ENCODE measurements at places on chromosomes 7 and 10.

DNA sequence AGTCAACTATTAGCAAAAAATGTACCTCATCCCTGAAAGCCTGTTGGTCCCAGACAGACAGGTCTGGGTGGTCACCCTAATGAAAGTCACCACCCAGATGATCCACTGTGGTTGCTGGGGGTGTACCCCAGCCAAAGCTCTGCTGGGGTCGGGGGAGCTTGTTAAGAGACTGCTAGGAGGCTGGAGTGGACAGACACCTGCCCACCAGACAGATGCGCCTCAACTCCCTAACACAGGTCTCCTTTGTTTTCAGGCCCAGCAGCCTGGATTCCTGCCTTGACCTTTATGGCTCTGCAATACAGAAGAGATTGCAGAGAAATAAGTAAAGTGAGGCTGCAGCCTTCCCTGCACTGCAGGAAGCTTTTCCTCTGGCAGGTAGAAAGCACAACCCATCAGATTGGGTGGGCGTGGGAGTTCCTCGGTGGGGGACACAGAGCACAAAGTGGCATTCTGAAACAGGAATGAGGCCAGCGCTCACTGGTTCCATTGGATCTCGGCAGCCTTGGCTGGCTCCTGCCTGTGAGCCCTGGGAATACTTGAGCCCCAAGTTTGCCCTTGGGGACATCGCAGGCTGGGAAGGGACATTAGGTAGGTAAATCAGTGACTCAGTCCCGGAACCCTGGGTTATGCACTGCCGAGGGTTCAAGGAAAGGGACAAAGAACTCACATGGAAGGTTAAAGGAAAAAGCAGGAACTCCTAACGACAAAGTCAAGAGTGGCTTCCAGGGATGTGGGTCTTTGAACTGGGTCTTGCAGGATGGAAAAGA, 18.0 kb upstream of the ZNF488 start:
- no peak for DNase-seq
- peak overlapping the region; percentile 95 for H3K27ac ChIP-seq
- no peak overlapping the region for H3K4me3 ChIP-seq
- H3K36me3 ChIP-seq, result no peaks in the 10 kb centered on the region

DNA sequence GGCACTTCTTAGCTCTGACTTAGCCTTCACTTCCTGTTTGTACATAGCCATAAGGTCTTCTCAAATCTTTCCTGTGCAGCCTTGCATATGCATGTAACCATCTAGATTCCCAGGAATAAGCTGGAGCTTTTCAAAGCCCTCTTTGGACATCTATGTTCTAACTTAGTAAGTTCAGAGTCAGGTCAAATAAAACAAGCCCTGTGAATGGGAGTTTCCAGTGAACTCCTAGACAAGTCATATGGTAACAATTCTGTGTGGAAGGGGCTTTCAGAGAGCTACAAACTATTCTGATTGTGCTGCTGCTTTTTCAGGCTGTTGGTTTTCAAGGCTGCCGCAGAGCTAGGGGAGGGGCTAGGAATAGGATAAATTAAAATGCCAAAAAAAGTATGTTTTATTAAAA, 208.4 kb upstream of the AKR1E2 start:
- no peaks in the 10 kb centered on the region for H3K4me1 ChIP-seq
- no peak overlapping the region for H3K4me3 ChIP-seq
- no peaks in the 10 kb centered on the region for H3K36me3 ChIP-seq

GRCh38 chr10:97715259-97715874, 1.8 kb downstream of the MARVELD1 start:
- H3K27ac ChIP-seq, result peak overlapping the region; percentile 76
- H3K4me3 ChIP-seq, result peak overlapping the region; percentile 93
- peaks cover 28% of the 10 kb centered on the region for H3K4me1 ChIP-seq
- H3K36me3 ChIP-seq, result peaks cover 26% of the 10 kb centered on the region
- DNase-seq, result no peak
- H3K27me3 ChIP-seq, result no peaks in the 10 kb centered on the region

GRCh38 chr7:150703209-150703608, 13.2 kb upstream of the GIMAP1 start:
- H3K27ac ChIP-seq, result no peak overlapping the region
- H3K36me3 ChIP-seq, result no peaks in the 10 kb centered on the region
- H3K4me1 ChIP-seq, result no peaks in the 10 kb centered on the region
- H3K4me3 ChIP-seq, result no peak overlapping the region
- no peak for DNase-seq
- no peaks in the 10 kb centered on the region for H3K27me3 ChIP-seq

GRCh38 chr10:86167762-86168128, 198.8 kb downstream of the GRID1 start:
- no peaks in the 10 kb centered on the region for H3K36me3 ChIP-seq
- H3K4me3 ChIP-seq, result no peak overlapping the region
- no peak overlapping the region for H3K27ac ChIP-seq
- H3K4me1 ChIP-seq, result no peaks in the 10 kb centered on the region
- no peaks in the 10 kb centered on the region for H3K27me3 ChIP-seq
- DNase-seq, result no peak

GRCh38 chr7:4018601-4019316, 663.3 kb upstream of the FOXK1 start:
- H3K4me3 ChIP-seq, result no peak overlapping the region
- H3K4me1 ChIP-seq, result no peaks in the 10 kb centered on the region

DNA sequence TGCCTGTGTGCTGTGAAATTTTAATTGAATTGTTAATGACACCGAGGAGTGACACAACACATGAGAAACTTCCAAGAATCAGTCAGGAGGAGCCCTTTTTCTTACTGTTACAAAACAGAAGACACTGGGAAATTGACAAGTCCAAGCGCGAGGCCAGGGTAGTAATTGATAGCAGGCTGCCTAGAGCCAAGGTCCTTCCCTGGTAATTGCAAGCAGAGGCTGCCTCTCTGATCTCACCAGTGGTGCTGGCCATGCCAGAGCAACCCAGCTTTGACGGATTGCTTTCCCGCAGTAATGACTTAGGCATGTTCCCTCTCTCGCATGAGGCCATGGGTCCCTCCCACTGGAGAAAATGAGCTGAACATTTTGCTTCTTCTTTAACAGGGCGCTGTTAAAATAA, 111.5 kb downstream of the LRMDA start:
- H3K27ac ChIP-seq, result no peak overlapping the region
- no peaks in the 10 kb centered on the region for H3K4me1 ChIP-seq
- no peak overlapping the region for H3K4me3 ChIP-seq
- peak; percentile 72 for DNase-seq

GRCh38 chr10:71969929-71970328, 5.7 kb downstream of the CHST3 start:
- H3K36me3 ChIP-seq, result peaks cover 14% of the 10 kb centered on the region
- no peak overlapping the region for H3K27ac ChIP-seq
- no peak overlapping the region for H3K4me3 ChIP-seq
- no peak for DNase-seq
- no peaks in the 10 kb centered on the region for H3K27me3 ChIP-seq

DNA sequence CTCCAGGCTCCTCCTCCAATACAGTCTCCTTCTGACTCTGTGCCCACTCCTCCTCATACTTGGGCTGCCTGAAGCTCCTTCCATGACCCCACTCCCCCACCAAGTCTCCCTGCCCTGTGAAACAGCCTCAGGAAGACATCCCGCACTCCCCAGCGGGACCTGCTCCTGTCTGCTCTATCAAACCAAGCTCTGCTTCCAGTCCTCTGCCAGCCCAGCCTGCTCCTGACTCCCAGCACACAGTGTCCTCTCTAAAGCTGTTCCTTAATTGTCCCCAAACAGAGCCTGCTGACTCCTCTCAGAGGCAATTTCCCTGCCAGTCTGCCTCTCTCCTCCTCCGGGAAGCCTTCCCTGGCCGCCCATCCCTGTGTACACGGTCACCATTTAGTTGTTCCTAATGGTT, 9.9 kb downstream of the POLL start:
- H3K4me1 ChIP-seq, result no peaks in the 10 kb centered on the region
- no peak overlapping the region for H3K27ac ChIP-seq
- H3K4me3 ChIP-seq, result no peak overlapping the region
- no peaks in the 10 kb centered on the region for H3K27me3 ChIP-seq
- DNase-seq, result no peak

DNA sequence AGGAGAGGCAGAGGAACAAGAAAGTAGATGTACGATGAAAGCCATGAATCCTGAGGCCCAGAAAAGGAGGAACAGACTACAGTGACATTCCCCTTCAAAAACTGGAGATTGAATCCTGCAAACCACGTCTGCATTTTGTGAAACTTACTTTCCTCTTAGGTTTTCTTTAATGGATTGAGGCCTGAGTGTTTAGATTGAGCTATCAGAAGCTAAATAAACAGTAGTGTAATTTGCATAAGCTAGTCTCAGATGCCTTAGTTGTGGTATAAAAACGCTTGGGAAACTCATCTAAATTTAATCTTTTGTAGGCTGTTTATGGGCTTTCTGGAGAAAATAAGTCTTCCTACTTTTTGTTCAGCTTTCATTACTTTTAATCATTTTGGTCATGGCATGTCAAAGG, 94.8 kb upstream of the HDAC9 start:
- H3K36me3 ChIP-seq, result no peaks in the 10 kb centered on the region
- H3K4me1 ChIP-seq, result peaks cover 3% of the 10 kb centered on the region
- DNase-seq, result peak; percentile 35
- no peak overlapping the region for H3K4me3 ChIP-seq
- H3K27ac ChIP-seq, result no peak overlapping the region
- no peaks in the 10 kb centered on the region for H3K27me3 ChIP-seq

DNA sequence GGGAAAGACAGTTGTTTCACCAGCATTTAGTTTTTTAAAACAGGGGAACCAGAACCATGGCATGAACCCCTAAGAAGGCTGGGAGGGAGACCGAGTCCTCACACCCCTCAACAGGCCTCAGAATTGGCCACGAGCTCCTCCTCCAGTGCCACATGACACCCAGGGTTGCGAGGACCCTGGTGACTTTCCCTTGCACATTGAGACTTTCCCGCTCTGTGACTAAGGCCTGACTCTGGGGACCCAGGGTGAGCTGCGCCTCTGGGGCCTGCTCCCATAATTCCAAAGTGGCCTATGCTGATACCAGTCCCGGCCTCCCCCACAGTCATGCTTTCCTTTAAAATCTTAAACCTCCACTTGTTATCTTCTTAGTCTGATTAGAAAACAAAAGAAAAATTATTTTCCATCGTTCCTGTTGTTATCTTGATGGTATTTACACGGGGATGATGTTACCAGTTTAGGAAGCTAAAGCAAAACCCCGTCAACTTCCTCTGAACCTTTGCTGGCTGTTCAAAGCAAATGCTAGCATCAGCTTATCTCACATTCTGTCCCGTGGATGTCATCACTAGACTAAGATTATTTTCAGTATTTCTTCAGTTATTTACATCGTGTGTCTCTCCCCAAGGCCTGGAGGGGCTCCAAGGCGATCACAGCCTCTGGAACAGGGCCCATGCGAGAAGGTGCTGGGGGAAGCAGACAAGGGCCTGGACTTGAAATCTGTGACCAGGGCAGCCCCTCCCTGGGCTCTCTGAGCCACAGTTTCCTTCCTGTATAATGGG, 42.1 kb downstream of the FAM53B start:
- H3K36me3 ChIP-seq, result peaks cover 65% of the 10 kb centered on the region
- H3K4me3 ChIP-seq, result no peak overlapping the region
- H3K27ac ChIP-seq, result no peak overlapping the region
- no peaks in the 10 kb centered on the region for H3K27me3 ChIP-seq
- DNase-seq, result peak; percentile 38

DNA sequence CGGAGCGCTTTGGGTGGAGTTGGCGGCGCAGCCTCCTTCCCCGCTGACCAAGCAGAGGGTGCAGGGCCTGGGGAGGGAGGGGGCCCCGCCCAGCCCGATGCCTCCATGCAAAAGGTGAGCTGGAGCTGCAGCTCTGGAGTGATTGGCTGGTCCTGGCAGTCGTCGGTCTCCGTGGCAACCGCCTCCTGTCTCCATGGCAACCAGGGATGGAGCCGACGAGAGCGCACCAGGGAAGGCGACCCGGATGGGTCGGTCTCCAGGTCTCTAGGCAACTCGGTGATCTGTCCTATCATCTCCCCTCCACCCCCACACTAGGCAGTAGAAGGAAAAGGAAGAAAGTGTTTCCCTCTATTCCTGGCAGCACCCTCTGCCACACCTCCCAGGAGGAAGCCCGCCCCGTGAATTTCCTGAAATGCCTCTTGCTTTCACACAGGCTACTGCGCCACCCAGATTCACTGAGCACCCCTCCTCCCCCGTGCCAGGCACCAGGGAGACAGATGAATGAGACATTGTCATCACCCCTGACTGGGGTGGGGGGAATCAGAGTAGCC, 647 bp upstream of the NACAD start:
- DNase-seq, result peak; percentile 60
- no peaks in the 10 kb centered on the region for H3K27me3 ChIP-seq
- peaks cover 17% of the 10 kb centered on the region for H3K36me3 ChIP-seq
- peak overlapping the region; percentile 75 for H3K4me3 ChIP-seq
- H3K27ac ChIP-seq, result no peak overlapping the region

GRCh38 chr7:47950714-47951113, 2.4 kb upstream of the PKD1L1 start:
- no peak for DNase-seq
- H3K27me3 ChIP-seq, result no peaks in the 10 kb centered on the region
- H3K36me3 ChIP-seq, result peaks cover 18% of the 10 kb centered on the region
- no peak overlapping the region for H3K27ac ChIP-seq
- peaks cover 13% of the 10 kb centered on the region for H3K4me1 ChIP-seq
- no peak overlapping the region for H3K4me3 ChIP-seq

GRCh38 chr10:103969857-103970627, 3.1 kb downstream of the SLK start:
- peaks cover 7% of the 10 kb centered on the region for H3K4me1 ChIP-seq
- H3K27ac ChIP-seq, result no peak overlapping the region
- H3K27me3 ChIP-seq, result no peaks in the 10 kb centered on the region
- H3K4me3 ChIP-seq, result no peak overlapping the region

- peaks cover 13% of the 10 kb centered on the region for H3K36me3 ChIP-seq
- H3K27ac ChIP-seq, result no peak overlapping the region
- no peaks in the 10 kb centered on the region for H3K4me1 ChIP-seq
- no peak for DNase-seq
- no peaks in the 10 kb centered on the region for H3K27me3 ChIP-seq
Observed at GRCh38 chr7:105768898-105769507, 107.4 kb downstream of the ATXN7L1 start.

DNA sequence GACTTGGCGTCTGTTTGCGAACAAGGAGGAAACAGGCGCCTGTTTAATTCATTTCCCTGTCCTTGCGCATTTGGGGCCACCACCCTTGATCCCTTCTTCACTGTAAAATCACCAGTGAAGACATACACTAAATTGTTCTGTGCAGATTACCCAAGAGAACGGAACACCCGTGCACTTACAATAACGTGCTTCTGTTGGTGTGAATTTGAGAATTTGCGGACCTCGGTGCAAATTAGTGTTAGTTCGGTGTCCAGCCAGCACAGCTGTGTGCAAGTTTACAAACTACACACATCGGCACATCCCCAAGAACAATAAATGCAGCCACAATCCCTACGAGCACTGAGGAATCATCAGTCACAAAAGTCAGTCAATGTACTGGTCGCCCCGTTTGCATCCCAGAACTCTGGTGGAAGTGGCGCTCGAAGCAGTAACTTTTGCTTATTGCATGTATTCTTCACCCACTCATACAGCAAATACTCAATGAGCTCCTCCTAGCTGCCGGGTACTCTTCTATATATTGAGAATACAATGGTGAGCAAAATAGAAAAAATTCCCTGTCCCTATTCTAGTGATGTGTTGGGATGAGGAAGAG, 786 bp upstream of the CNOT4 start:
- no peak overlapping the region for H3K27ac ChIP-seq
- no peaks in the 10 kb centered on the region for H3K27me3 ChIP-seq
- H3K4me1 ChIP-seq, result peaks cover 2% of the 10 kb centered on the region
- DNase-seq, result peak; percentile 40
- H3K36me3 ChIP-seq, result no peaks in the 10 kb centered on the region

Data from mesenchymal stem cell (in vitro differentiated cells and primary cell).